ENCODE measurements at places on chromosomes 7 and 10.
A peak's percentile ranks its signal among the peaks of the same experiment; 100 is the strongest.

- DNase-seq, result peak; percentile 33
These were observed 9.6 kb upstream of the AGR3 start for GRCh38 chr7:16891338-16891737.

- peak; percentile 95 for DNase-seq
These were observed at the start of gene IFIT2 for GRCh38 chr10:89301721-89302445. TSS of gene IFIT2 (plus strand) at chr10:89302046. CDS start at chr10:89302124, 78 bp downstream.

GRCh38 chr10:16904639-16905061, 87.4 kb upstream of the RSU1 start:
- peak; percentile 18 for DNase-seq

DNA sequence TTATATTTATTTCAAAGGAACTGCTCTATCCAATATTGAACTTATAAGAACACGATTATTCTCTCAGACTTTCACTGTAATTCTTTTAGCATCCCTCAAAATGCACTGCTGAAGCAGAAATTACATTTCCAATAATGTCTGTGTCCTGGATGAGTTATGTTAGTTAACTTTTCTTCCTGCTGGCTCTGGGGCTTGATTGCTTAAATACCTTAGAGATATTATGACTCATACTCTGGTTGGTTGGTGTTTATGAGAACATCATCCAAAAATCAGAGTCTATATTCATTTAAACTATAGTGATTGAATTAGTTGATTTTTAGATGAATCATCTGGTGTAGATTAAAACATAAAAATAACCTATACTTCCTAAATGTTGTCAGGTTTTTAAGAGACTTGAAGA, 246.3 kb upstream of the VWC2 start:
- no peak for DNase-seq

- DNase-seq, result peak; percentile 96
These were observed 38.6 kb upstream of the SH2D4B start for GRCh38 chr10:80498833-80499741.

- DNase-seq, result no peak
These were observed 123.2 kb downstream of the DNAJB6 start for GRCh38 chr7:157459966-157460365.

DNA sequence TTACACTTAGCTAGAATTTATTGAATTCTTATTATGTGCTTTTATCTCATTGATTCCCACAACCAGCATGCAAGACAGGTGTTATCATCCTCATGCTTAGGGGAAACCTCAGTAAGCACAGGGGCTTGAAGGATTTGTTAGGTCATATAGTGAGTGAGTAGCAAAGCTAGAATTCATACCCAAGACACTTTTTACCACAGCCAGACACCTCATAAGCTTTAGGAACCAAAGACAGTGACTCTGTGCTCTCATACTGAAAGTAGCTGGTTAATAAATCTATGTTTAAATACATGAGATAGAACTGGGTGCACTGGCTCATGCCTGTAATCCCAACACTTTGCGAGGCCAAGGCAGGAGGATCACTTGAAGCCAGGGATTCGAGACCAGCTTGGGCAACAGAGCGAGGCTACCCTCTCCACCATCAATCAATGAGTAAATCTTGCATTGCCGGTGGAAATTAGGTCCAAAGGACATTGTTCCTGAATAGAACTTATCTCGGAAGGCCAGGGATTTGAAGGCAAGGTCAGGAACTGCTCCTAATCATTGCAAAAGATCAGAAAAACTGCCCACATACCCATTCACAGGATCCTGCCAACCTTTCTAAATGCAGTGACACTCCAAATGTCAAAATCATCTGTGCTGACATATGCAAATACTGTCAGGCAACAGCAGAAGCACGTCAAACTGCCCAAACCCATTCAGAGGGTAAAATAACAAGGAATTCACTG, 523.5 kb downstream of the PARD3 start:
- no peak for DNase-seq
